Vagina (tissue), 2 donors: ENCODE measurements at places on chromosomes 5 and 9.

GRCh38 chr9:88007291-88007650 is 32.9 kb upstream of the CDK20 start:
- no peak for DNase-seq

DNA sequence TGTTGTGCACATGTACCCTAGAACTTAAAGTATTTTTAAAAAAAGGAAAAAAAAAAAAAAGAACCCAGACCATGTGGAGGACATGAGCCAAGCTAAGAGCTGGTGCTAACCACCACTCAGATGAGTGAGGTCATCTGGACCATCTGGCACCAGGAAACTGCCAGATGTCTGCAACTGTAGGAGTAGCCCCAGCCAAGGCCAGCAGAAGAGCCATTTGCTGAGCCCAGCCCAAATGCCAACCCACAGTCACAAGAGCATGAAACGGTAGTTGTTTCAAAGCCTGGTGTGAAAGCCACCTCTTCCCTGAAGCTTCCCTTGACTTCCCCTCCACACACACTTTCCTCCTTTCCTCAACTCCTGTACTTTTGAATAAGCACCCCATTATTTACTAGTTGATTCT is 69.2 kb upstream of the FCN1 start:
- no peak for DNase-seq

DNA sequence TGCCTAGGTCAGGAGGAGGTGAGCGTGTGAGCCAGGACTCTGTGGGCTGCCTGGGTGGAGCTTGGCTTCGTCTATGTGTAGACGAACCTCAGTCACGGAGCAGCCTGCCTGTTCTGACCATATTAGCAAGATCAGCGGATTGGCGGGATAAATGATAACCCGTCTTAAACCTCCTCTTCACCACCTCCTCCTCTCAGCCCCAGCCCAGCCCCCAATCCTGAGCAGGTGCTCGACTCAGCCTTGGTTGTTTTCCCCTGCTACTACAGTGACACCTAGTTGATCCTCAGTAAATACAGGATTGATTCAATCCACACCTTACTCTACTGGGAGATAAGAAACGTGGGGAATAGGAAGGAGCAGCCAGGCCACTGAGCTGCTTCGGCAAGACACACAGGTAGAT is 286.1 kb downstream of the IRX2 start:
- DNase-seq: peak; percentile 77

- no peak for DNase-seq
These were observed 9.8 kb upstream of the ERAP1 start for GRCh38 chr5:96817506-96817905.

DNA sequence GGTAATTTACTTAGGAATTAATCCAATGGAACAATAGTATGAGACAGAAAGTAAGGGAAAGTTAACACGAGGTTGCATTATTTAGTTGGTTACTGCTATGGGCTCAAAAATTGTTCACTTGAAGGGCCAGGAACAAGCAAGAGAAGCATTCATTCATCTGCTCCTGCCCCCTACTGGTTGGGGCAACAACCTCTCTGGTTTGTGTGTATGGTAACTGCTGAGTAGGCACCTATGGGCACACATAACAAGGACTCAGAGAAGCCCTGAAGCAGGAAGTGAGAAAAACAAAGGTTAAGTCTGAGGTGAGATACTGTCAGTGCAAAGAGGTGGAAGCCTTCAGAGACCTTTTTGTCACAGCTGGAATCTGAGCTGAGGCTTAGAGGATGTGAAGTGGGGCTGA is 34.4 kb upstream of the RANBP6 start:
- DNase-seq: no peak

DNA sequence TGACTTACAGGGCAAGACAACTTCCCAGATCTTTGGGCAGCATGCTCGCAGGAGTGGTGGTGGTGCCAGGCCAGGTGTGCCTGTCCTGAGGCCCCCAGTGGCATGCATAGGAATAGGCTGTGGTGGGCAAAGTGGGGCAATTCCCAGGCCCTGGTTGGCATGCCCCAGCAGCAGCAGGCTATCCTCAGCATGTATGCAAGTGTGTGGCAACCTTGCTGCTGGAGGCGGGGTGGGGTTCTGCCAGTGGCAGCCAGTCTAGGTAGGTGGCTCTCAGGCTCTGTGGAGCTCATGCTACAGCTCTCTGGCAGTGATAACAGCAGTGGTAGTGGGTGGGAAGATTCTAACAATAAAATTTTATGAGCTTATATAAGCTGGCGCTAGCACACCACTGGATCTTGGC is 27.7 kb upstream of the C6 start:
- no peak for DNase-seq

GRCh38 chr5:42507451-42508097 is 84.3 kb downstream of the GHR start:
- no peak for DNase-seq

GRCh38 chr5:56517011-56517416 is 283.9 kb upstream of the ANKRD55 start:
- no peak for DNase-seq

DNA sequence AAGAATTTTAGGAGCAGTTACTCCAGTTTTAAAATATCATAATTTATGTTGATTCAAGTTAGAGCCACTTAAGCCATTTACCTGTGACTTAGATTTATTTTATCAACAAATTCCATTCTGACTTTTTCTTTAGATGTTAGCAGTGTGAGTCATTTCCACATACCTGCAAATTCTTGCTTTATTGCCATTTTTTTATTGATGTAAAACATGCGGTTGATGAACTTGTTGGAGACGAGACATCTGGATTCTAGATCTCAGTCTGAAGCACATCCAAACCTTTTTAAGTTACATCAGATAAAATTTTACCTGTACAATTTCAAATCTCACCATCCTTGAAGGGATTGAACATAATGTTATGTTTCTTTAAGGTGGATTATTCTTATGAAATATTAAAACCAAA is 240.9 kb downstream of the IRX1 start:
- no peak for DNase-seq

DNA sequence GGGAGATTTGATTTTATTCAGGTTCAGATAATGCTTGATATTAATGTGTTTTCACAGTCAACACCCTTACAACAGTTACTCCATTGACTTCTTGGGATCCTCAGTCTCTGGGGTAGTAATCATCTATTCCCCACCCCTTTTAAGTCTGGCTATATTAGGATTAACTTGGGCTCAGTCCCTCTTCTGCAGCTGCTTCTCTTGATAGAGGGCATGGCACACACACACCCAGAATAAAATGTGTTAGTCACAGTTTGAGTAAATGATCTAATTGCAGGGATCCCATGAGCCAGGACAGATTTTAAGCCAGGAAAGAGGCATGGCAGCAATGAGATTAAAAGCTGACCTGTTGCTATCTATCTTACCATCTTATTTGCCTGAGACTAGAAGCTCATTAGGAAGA is 53.7 kb upstream of the VLDLR start:
- no peak for DNase-seq

- no peak for DNase-seq
These were observed 32.6 kb upstream of the TMOD1 start for GRCh38 chr9:97468658-97469448.

DNA sequence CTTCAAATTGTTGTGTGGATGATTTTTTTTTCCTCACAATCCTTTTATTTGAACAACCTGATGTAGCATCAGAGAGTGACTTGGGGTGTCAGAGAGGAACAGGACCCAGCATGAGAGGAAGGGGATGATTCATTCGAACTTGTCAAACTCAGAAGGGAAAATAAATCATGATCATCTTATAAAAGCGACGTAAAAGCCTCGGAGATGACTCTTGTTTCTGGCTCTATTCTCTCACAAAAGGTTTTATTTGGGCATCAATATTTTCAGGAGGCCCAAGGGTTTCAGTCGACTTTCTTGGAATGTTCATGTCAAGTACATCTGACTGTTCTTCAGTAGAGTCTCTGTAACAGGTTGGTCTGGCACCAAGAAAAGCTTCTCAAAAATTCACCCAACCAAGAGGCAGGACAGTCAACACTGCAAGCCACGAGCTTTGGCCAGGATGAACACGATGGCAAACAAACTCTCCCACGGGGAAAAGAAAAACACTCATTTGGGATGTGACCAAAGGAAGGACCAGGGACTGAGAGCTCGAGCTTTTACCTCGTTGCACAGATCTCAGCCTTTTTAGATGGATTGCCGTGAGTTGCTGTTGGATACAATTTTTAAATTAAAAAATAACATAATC is 55.1 kb downstream of the ANKH start:
- no peak for DNase-seq

GRCh38 chr9:88533951-88534455 is 975 bp upstream of the NXNL2 start:
- no peak for DNase-seq

GRCh38 chr5:150409638-150410523 is 2.8 kb downstream of the CD74 start:
- no peak for DNase-seq

GRCh38 chr9:108322326-108323098 is 533.3 kb downstream of the ACTL7B start:
- DNase-seq: no peak

GRCh38 chr5:149770236-149770635 is 40.1 kb downstream of the PPARGC1B start:
- no peak for DNase-seq

GRCh38 chr5:136202469-136203205 is 9.7 kb upstream of the SMIM32 start:
- DNase-seq: peak; percentile 32

- DNase-seq: no peak
These were observed 58.1 kb downstream of the ROPN1L start for GRCh38 chr5:10499776-10500175.

GRCh38 chr5:151451626-151452520 is 4.5 kb downstream of the SLC36A1 start:
- DNase-seq: no peak

- DNase-seq: no peak
These were observed 13.2 kb downstream of the ITK start for GRCh38 chr5:157193699-157194424.

DNA sequence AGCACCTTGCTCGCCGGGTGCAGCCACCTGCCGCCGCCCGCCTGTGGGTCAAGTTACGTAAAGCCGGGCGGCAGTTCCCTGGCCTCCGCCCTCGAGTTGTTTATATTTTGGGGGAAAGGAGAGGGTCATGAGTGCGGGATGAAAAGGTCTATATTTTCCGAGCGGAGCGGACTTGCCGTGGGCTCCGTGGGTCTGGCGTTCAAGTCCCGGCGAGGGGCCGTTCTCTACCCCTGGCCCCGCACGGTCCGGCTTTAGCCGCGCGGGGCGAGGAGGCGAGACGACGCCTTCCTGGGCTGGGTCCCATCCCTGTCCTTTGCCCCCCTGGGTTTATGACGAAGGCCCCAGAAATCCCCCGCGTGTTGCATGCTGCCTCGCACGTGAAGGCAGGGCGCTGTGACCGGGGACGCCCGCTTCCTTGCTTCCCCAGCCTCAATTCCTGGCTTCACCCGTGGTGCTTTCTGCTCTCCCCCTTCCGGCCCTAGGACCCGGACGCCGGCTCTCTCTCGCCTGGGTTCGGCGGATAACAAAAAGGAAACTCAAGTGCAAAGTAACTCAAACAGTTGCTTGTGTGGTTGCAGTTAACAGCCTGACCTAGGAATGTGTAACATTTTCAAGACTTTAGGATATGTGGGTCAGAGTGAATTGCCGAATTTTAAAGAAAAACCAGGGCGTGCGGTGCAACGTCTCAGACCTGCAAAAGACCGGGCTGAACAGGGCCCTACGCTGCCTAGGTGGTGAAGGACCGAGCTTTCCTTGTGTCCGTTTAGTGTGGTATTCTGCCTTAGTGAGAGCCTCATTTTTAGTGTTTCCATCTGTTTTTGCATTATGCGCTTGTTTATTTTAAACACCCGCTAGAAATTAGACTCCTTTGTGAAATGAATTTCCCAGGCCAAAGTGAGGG is 810 bp downstream of the VPS13A start:
- no peak for DNase-seq

- DNase-seq: no peak
These were observed 17.8 kb downstream of the NUDT2 start for GRCh38 chr9:34346873-34347799.

- no peak for DNase-seq
These were observed 5.0 kb downstream of the NUDT2 start for GRCh38 chr9:34334337-34334824.

DNA sequence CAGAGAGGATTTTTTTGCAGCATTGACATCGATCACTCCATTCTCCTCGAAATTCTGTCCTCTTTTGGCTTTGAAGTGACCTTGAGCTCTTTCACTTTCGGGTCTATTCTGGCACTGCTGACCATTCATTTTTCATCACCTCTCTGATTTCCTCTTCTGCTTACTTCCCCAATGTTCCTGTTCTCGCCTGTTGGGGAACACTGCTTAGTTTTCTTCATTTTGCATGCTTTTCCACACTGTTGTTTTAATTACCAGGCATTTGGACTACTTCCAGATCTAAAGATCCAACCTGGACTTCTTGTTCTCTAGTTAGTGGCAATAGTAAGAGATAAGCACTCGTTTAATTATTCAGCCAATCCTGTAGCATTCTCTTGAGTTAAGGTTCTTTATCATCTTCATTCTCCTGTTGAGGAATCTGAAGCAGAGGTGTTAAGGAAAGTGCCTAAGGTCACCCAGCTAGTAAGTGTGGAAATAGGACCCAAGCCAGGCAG is 53.4 kb downstream of the MAN2A1 start:
- no peak for DNase-seq
